Astrocyte of the cerebellum (primary cell): ENCODE measurements at places on chromosomes 13 and 19.

DNA sequence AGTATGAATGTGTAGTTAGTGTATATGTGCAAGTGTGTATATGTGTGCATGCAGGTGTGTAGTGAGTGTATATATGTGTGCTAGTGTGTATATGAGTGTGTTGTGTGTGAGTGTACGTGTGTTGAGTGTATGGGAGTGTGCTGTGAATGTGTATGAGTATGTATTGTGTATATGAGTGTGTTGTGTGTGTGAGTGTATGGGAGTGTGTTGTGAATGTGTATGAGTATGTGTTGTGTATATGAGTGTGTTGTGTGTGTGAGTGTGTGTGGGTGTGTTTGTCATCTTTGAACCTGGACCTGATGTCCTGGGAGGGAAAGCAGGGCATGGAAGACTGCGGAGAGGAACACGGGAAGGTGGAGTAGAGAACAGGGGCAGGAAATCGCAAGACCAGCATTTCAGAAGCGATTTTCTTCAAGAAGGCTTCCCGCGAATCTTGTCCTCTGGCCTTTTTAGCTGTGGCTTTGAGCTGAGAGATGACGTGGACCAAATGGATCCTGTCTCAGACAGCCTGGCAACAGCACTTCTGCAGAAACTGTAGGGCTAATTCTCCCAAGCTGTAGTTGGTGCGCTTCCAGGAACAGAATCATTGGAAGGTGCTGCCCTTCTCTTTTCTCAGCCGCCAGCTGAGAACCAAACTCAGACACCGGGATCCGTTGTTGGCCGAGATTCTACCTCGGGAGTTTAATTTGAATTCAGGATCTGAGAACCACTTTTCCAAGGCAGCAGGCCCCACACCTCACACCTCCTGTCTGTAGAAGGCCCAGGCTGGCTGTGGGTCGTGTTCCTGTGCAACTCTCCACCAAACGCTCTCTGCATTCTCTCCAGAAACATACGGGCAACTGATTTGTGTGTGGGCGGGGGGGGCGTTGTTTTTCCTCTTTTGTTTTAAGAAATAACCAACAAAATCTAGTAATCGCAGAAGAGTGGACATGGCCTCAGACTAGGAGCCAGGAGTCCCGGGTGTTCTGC, 94.7 kb upstream of the RAP2A start:
- peak; percentile 80 for DNase-seq

DNA sequence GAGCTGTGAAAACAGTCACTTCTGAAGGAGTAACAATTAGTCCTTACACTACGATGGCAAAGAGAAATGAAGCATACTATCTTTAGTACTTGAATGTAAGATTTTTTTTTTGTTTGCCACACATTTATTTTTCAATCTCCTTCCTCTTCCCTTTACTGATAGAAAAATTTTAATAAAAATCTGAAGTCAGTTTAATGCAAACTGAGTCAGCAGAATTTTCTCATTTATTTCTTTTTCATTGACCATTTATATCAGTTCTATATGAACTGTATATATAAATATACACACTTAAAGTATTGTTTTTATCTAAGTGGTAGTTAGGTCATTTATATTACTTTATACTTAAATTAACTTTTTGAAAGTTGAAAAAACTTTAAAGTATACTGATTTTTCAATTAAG, 1009.1 kb upstream of the SPRY2 start:
- no peak for DNase-seq

DNA sequence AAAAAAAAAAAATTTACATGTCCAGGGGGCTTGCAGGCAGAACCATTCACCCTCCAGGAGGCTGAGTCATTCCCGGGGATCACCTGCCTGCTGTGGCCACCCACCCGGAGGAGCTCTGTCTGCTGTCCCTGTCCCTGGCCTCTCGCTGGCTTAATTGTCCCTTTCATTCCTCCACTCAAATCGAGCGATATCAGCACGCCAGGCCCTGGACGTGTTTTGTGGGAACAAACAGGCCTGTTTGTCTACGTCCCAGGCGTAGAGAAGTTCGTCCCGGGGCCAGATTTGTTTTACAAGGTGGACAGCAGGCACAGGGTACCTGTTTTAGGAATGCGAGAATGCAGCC, 21.2 kb downstream of the SULT2B1 start:
- no peak for DNase-seq

GRCh38 chr19:45897261-45897812, 5.1 kb downstream of the MYPOP start:
- DNase-seq = no peak

- no peak for DNase-seq
Measured at GRCh38 chr13:113555141-113555540, 29.4 kb upstream of the TFDP1 start.

DNA sequence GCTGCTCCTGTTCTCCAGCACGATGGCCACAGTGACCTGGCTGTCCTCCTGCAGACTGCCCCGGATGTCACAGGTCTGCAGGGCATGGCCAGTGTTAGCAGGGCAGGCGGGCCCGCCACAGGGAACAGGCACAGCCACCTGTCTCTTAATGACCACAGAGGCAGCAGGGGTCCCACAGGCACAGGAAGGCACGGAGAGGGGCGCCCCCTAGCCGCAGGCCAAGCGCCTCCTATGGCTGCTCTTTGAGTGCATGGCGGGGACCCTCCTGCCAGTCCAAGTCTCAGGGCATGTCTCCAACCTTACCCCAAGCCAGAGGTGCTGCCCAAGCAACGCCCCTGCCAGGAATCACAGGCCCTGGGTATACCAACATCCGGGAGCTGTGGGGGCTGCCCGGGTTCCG, 14.1 kb downstream of the IZUMO4 start:
- DNase-seq = no peak

DNA sequence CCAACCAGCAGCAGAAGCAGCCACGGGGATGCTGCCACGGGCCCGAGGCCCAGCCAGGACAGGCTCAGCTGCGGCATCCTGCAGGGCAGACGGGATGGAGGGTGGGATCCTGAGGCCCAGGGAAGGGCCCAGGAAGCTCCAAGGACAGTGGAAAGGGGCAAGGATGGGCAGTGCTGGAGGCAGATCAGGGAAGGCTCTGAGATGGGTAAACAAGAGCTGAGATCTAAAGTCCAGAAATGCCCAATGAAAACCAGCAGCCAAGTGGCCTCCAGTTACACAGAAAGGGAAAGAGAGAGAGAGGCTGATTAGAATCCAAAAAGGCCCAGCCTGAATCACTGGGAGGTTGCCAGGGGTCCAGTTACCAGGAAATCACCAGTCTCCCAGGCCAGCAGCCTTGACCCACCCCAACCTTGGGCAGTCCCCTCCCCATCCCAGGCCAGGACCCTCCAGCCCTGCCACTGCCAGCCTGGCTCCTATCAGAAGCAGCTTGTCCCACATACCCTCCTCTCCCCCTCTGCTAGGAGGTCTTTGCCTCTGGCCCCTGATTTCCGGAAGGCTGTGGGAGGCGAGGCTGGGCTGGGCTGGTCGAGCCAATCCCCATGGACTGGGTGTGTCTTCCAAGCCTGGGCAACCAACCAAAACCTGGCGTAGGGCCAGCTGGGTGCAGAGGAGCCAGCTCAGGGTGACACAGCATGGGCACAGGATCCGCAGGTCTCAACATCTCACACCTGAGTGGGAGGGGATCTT, at the start of gene CYP4F11:
Gene CYP4F11 (minus strand): TSS at position 198 of the 747 bp plus-strand sequence. CDS start 121 bp downstream, at position 77.
- no peak for DNase-seq

DNA sequence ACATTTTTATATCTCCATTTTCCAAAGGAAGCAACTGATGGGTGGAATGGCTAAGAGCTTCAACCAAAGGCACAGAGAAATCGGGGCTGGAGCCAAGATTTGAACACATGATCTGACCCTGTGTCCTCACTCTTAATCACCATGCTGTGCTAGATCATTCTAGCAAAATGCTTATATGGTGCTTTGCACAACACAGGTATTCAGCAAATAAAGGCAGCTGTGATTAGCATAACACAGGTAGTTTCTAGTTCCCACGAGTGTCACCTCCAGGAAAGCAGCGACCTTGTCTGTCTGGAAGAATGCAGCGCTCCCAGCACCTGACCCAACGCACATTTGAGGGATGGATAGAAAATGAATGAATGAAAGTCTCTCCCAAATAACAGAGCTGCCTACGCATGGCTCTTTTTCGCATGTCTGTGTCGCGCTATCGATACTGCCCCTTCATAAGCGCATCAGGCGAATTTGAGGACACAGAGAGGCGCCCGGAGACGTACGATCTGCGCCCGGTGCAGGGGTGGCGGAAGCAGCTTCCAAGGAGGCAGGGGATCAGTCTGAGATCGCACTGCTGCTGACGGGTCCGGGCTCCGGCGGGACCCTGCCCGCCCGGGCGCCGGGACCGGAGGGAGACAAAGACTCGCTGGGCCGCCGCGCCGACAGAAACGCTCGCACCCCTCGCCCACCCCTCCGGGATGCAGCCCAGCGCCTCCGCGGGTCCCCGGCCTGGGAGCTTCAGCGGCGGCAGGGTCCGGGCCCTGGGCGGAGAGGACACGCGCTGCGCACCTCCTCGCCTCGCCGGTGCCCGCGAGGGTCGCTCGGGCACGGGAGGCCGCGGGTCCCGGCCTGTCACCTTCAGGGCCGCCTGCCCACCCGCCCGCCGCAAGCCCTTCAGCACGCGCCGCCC, 609 bp downstream of the EPS15L1 start:
- no peak for DNase-seq

DNA sequence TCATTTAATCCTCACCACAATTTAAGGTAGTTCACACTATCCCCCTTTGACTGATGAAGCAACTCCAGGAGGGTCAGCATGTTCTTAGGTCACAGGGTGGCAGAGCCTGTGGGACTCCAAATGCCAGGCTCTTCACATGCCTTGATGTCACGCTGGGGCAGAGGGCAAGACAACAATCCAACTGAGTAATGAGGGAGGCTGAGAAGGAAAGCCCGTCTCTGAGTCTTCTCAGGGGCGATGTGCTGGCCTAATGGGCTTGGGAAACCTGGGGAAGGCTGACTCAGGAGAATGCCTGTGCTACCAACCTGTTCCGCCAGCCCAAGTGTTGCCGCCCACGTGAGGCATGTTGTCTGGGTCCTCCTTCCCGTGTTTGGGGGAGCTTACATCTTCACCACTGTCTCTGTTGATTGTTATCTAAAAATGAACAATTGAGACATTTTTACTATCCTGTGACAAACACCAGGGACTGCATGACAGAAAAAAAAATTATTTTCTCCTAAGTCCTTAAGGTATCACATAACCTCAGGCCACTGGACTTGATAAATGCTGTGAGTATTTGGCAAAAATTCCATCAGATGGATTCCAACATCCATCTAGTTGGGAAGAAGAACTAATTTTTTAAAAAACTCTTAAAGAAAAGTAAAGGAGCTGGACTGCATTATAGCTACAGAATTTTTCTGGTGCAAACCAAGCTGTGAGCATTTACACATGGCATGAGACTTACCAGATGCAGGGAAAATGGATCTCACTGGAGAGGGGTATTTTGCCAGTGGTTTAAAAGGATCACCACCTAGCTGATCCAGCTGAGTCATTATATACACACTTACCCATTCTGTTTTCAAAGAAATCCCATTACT, 157.5 kb downstream of the RGCC start:
- no peak for DNase-seq

DNA sequence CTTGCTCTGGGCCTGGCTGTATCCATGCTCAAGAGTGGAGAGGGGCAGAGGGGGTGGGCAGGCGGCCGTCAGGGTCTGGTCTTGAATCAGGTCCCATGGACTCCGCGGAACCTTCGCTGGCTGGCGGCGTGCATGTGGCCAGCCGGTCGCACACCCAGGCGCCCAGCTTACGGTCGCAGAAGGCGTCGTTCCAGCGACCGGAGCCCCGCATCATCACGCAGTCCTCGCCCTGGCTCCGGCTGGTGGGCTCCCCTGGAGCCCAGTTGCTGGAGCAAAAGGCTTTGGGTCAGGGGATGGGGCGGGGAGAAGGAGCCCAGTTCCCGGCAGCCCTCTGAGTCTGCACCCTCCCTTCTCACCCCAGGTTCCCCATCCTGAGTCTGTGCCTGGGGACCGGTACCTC, 8.5 kb downstream of the TRAPPC5 start:
- no peak for DNase-seq

DNA sequence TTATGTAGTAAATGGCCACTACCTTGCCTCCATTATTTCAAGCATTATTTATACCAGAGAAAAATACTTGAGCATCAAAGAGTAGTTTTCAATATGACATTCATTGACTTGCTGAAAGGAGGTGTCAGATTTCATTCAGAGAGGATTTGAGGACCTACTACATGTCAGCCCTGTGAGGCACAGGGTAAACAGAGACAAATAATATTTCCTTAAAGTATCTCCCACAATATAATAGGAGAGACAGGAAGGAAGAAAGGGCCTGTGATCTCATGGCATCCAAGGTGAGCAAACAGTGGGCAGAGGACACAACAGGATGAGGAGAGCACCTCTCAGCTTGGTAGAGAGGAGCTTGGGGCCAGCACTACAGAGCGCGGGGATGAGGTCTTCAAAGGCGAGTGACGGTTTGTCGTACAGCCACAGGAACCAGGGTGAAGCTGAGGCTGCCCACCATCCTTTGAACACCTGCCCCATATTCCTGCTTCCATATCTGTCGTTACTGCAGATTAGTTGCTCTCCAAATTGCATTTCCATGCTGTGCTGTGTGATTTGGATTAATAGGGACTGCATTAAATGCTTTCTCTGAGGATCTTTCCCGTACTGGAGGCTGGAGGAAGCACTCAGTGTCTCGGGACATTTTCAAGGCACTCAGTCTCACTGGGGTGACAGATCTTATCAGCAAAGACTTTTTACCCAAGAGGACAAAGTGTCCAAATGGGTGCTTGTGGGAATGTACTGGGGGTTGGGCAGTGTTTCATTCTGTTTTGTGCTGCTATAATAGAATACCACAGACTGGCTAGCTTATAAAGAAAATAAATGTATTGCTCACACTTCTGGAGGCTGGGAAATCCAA, 59.2 kb downstream of the GJA3 start:
- no peak for DNase-seq

GRCh38 chr19:2003874-2004273, 11.6 kb downstream of the BTBD2 start:
- DNase-seq = no peak

DNA sequence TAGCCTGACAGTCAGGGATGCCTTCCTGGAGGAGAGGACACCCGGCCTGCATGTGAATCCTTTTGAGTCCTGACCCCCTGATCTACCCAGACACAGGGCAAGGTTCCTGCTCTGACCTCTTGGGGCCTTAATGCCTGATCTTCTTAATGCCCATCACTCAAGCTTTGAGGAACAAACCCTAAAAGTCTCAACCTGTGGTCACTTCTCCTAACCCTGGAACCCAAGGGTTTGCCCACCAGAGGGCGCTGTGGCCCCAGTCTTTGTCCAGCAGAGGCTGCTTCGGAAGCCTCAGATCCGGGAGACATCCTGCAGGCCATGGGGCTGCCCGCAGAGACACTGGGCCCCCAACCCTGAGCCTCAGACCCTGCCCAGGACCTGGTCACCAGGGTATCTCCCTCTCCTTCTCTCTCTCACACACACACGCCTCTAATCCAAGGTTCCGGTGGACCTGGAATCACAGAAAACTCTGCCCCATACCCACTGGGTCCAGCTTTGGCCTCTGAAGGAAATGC, 9.8 kb upstream of the DPF1 start:
- DNase-seq = no peak

- DNase-seq = no peak
Measured at GRCh38 chr13:98595134-98595533, 18.2 kb upstream of the STK24 start.
